Neural crest cell (in vitro differentiated cells): ENCODE measurements at places on chromosomes 13 and 19. TPM values are rescaled to one million over a fixed set of nuclear protein-coding genes. Genes with fewer than 3 reads are reported as not detected.
A peak's percentile ranks its signal among the peaks of the same experiment; 100 is the strongest.

DNA sequence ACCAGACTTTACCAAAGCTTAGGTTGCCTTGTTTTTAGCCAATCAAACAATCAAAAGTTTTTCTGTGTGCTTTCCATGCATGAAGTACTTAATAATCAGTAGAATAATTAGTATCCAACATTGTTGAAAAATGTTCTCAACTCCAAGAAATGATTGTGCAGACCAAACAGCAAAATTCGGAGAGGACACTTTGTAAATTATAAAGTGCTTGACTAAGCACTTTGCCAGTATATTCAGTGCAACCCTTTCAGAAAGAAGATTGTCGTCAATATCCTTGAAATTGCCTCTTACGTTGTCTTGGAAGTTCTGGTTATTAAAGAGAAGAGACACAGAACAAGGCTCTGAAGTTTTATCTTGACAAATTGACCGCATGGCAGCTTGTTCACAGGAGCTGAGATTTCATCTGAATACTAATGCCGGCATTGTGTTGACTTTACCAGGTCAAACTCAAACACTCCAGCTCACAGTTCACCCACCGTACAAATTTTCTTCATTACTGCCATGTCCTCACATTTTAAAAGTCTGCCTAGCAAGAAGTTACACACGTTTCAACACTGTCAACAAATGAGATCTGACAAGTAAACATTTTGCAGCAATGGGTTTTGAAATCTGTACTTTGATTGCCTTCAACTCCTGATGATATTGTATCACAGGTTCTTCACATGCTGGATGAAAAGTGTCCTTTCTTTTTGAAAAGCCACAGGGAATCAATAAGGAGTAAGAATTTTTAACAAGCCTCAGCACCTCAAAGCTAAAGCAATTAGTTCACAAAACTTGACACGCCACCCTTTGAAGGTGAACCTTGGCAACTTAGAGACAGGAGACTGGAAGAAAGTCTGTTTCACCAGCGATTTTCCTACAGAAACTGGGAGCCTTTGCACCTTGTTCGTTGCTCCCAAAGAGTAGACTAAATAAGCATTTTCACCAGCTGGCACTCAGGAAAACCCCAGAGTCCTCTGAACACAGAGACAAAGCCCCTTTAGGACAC, 150.9 kb downstream of the RFC3 start:
- H3K27ac ChIP-seq: no peak overlapping the region
- H3K4me3 ChIP-seq: no peak overlapping the region
- no peaks in the 10 kb centered on the region for H3K27me3 ChIP-seq
- no peaks in the 10 kb centered on the region for H3K4me1 ChIP-seq
- peaks cover 9% of the 10 kb centered on the region for H3K36me3 ChIP-seq
- no peak for DNase-seq

DNA sequence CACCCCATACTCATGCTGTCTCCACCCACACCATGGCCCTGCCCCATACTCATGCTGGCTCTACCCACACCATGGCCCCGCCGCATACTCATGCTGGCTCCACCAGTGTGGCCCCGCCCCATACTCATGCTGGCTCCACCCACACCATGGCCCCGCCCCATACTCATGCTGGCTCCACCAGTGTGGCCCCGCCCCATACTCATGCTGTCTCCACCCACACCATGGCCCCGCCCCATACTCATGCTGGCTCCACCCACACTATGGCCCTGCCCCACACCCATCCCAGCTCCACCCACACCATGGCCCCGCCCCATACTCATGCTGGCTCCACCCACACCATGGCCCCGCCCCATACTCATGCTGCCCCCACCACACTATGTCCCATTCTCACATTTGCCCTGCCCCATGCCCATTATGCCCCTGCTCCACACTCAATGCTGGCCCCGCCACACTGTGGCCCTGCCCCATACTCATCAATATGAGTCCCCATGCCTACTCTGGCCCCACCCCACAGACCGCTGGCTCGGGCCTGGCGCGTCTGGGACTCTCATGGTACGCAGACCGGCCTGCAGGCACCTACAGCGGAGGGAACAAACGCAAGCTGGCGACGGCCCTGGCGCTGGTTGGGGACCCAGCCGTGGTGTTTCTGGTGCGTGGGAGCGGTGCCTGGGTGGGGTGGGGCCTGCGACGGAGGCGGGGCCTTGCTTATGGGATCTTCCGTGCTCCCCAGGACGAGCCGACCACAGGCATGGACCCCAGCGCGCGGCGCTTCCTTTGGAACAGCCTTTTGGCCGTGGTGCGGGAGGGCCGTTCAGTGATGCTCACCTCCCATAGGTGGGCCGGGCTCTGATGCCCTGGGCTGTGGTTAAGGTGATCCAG, 3.7 kb upstream of the ARHGAP45 start:
- no peaks in the 10 kb centered on the region for H3K4me1 ChIP-seq
- DNase-seq: no peak
- H3K4me3 ChIP-seq: no peak overlapping the region
- no peak overlapping the region for H3K27ac ChIP-seq

DNA sequence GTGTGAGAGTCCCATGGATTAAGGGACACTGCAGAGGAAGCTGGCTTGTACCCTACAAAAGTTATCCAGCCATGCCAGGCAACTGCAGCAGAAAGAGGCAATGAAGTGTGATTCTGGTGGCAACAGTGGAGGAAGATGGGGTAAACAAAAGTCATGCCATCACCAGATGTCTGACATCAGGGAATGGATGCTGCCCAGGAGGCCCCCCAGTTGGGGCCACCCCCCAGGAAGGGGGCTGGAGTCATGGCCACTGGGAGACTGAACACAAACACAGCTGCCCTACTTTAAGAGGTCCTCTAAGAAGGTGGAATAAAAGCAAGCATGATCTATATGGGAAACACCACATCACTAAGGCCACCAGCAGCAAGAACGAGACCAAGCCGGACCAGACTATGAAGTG, 235.3 kb downstream of the KLF12 start:
- H3K4me1 ChIP-seq: no peaks in the 10 kb centered on the region
- H3K27me3 ChIP-seq: no peaks in the 10 kb centered on the region
- H3K27ac ChIP-seq: no peak overlapping the region
- no peak overlapping the region for H3K4me3 ChIP-seq
- H3K36me3 ChIP-seq: no peaks in the 10 kb centered on the region

- H3K4me3 ChIP-seq: no peak overlapping the region
- H3K27me3 ChIP-seq: no peaks in the 10 kb centered on the region
- peaks cover 4% of the 10 kb centered on the region for H3K4me1 ChIP-seq
- H3K27ac ChIP-seq: no peak overlapping the region
- DNase-seq: no peak
These were observed 1348.6 kb upstream of the SLC10A2 start for GRCh38 chr13:104414771-104415170.

- H3K27me3 ChIP-seq: no peaks in the 10 kb centered on the region
- no peak overlapping the region for H3K4me3 ChIP-seq
- no peaks in the 10 kb centered on the region for H3K36me3 ChIP-seq
- H3K27ac ChIP-seq: no peak overlapping the region
These were observed 1981.0 kb upstream of the PRR20A start for GRCh38 chr13:55159765-55160164.

GRCh38 chr13:65411521-65411920, 1818.6 kb downstream of the PCDH9 start:
- no peak overlapping the region for H3K4me3 ChIP-seq
- DNase-seq: no peak
- no peak overlapping the region for H3K27ac ChIP-seq
- H3K36me3 ChIP-seq: no peaks in the 10 kb centered on the region
- no peaks in the 10 kb centered on the region for H3K4me1 ChIP-seq

GRCh38 chr19:19630062-19630414, 2.0 kb upstream of the LPAR2 start:
- H3K36me3 ChIP-seq: peaks cover 15% of the 10 kb centered on the region
- H3K4me1 ChIP-seq: peaks cover 22% of the 10 kb centered on the region
- H3K27me3 ChIP-seq: no peaks in the 10 kb centered on the region
- peak overlapping the region; percentile 70 for H3K4me3 ChIP-seq
- no peak for DNase-seq
- no peak overlapping the region for H3K27ac ChIP-seq

- H3K36me3 ChIP-seq: no peaks in the 10 kb centered on the region
- peak overlapping the region; percentile 91 for H3K4me3 ChIP-seq
- H3K27me3 ChIP-seq: no peaks in the 10 kb centered on the region
- peak overlapping the region; percentile 95 for H3K27ac ChIP-seq
These were observed 43.0 kb upstream of the HNRNPA1L2 start for GRCh38 chr13:52599037-52599847.

DNA sequence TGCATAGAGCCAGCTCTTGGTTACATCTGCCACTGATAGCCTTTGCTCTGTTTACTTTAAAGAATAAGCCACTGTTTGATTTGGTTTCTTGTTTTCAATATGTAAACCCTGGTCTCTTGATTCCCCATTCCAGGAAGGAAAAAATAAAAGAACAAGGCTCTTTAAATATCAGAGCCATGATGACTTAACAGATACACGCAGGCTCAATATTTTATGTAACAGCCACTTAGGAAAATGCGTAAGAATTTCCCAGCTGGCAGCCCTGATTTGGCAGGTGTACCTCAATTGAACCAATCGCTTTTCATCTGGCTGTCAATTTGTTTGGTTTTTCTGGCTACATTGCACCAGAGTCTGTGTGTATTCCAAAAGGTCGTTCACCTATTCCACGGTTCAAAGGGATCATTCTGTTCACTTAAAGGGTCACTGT, 65.6 kb downstream of the IRS2 start:
- no peak overlapping the region for H3K4me3 ChIP-seq
- no peak overlapping the region for H3K27ac ChIP-seq
- peaks cover 24% of the 10 kb centered on the region for H3K4me1 ChIP-seq

DNA sequence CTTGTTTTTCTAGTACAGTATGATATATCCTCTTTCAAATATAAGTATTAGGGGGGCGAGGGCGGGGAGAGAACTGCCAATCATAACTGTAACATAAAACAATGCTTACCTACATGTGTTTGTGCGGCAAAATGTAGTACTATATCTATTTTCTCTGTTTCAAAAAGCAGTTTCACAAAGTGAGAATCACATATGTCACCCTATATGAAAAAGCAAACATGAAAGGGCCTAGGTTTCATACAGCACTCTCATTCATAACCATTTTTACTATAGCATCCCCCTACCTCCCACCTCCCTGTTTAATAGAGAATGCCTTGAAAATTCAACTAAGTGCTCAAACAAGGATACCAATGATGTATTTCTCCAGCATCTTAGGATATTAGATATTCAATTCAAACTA, 5.2 kb downstream of the TGDS start:
- no peak for DNase-seq
- H3K36me3 ChIP-seq: peaks cover 18% of the 10 kb centered on the region
- no peaks in the 10 kb centered on the region for H3K27me3 ChIP-seq
- no peak overlapping the region for H3K27ac ChIP-seq
- no peak overlapping the region for H3K4me3 ChIP-seq
- H3K4me1 ChIP-seq: peaks cover 23% of the 10 kb centered on the region

DNA sequence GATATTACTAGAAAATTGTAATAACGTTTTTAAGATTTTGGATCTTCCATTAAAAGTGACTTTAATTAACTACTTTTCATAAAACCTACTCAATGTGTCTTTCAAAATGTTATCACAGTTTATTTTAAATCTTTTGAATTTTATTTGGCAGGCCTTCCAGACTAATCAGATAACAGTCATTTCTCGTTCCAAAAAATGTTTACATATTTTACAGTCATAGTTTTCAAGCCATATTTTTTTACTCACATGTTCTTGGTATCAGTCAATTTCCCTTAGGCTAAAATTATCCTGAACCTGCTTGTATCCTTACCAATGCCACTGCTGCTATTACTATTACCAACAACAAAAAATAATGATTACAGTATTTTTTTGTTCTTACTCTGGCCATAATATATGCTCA, 1783.5 kb downstream of the SLITRK5 start:
- no peak overlapping the region for H3K4me3 ChIP-seq
- no peak overlapping the region for H3K27ac ChIP-seq
- DNase-seq: no peak
- H3K36me3 ChIP-seq: no peaks in the 10 kb centered on the region
- H3K27me3 ChIP-seq: no peaks in the 10 kb centered on the region

GRCh38 chr13:50457415-50458393, 385.8 kb downstream of the DLEU7 start:
- DNase-seq: no peak
- no peaks in the 10 kb centered on the region for H3K27me3 ChIP-seq
- no peak overlapping the region for H3K4me3 ChIP-seq
- no peaks in the 10 kb centered on the region for H3K36me3 ChIP-seq
- no peak overlapping the region for H3K27ac ChIP-seq

DNA sequence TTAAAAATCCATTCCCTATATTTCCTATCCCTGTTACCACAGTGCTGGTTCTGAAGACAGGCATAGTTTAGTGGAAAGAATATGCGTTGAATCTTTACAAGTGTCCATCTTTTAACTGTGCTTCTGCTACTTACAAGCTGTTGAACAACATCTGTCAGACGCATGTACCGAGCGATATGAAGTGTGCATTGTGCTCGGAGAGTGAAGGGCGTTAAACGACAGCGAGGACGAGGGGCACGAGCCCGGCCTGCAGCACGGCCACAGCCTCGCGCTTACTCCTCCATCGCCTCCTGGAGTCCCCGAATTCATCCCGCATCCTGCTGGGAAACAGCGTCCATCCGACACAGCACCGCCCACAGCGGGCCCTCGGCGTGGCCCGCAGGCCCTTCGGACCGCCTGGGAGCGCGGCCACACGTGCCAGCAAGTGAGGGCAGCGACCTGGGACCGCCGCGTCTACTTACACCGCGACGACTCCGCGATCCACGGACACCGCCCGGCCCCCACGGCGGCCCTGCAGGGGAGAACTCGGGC, 514 bp downstream of the PCID2 start:
- H3K4me1 ChIP-seq: peaks cover 51% of the 10 kb centered on the region
- H3K27me3 ChIP-seq: no peaks in the 10 kb centered on the region
- H3K27ac ChIP-seq: peak overlapping the region; percentile 57
- H3K36me3 ChIP-seq: peaks cover 9% of the 10 kb centered on the region
- DNase-seq: no peak

DNA sequence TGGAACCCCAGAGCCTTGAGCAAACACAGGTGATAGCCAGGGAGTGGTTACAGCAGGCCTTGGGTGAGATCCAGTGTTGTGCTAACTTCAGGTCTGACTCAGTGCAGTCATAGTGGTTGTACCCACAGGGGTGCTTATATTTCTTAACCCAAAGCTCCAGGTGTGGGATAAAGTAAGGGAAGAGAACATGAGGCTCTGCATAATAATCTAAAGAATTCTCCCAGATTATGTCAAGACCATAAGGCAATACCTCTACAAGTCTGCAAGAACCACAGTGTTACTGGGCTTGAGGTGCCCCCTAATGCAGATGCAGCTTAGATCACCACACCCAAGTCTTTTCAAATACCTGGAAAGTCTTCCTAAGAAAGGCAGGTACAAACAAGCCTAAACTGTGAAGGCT, 485.4 kb downstream of the RFC3 start:
- no peak overlapping the region for H3K27ac ChIP-seq
- H3K36me3 ChIP-seq: no peaks in the 10 kb centered on the region
- H3K4me1 ChIP-seq: no peaks in the 10 kb centered on the region
- no peak overlapping the region for H3K4me3 ChIP-seq
- no peaks in the 10 kb centered on the region for H3K27me3 ChIP-seq

- H3K27me3 ChIP-seq: peaks cover 4% of the 10 kb centered on the region
- peak overlapping the region; percentile 82 for H3K4me3 ChIP-seq
- DNase-seq: no peak
These were observed 7.4 kb downstream of the ISYNA1 start for GRCh38 chr19:18430417-18431144.

HAUS5 gene
- 52.8 and 55.9 TPM in 2 replicates for total RNA-seq

TEX29 gene
- total RNA-seq: 0.50 TPM in 1 of 2 replicates, not detected in the other

NCAN gene
- total RNA-seq: 12.3 and 13.8 TPM in 2 replicates

RNF225 gene
- total RNA-seq: 1.5 and 1.6 TPM in 2 replicates

SMIM17 gene
- total RNA-seq: 0.89 and 1.3 TPM in 2 replicates

ACER1 gene
- not detected in 2 replicates for total RNA-seq

DPF1 gene
- total RNA-seq: 31.7 and 35.5 TPM in 2 replicates

TMEM255B gene
- total RNA-seq: 2.4 and 2.5 TPM in 2 replicates

TEX26 gene
- total RNA-seq: not detected in 2 replicates

ALOX5AP gene
- total RNA-seq: not detected in 2 replicates

PLIN4 gene
- total RNA-seq: 0.30 and 0.47 TPM in 2 replicates
